ENCODE measurements at places on chromosomes 2 and 18.

- no peak for DNase-seq
Measured at GRCh38 chr2:1865716-1866234, 121.5 kb upstream of the PXDN start.

DNA sequence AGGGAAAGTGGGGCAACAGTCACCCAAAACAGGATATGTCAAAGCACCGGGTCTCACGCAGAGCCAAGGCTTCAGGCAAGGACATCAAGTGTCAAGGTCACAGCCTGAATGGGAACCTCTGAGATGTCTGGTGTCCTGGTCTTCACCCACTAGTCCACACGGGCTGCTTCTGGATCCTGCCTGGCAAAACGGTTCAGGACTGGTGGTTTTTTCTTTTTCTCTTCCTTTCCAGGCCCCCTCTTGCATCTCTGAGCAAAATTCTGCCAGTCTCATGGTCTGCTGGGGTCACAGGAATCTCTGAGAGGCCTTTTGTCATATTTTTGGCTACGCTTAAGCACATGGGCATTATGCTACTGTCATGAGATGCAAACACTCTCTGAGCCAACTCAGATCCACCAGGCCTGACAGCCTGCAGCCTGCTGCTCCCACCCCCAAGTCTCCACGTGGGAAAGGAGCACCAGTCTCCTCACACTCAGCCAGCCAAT, 518.2 kb upstream of the ZEB2 start:
- no peak for DNase-seq

- DNase-seq: no peak
Measured at GRCh38 chr2:191303140-191304005, 58.2 kb downstream of the MYO1B start.

DNA sequence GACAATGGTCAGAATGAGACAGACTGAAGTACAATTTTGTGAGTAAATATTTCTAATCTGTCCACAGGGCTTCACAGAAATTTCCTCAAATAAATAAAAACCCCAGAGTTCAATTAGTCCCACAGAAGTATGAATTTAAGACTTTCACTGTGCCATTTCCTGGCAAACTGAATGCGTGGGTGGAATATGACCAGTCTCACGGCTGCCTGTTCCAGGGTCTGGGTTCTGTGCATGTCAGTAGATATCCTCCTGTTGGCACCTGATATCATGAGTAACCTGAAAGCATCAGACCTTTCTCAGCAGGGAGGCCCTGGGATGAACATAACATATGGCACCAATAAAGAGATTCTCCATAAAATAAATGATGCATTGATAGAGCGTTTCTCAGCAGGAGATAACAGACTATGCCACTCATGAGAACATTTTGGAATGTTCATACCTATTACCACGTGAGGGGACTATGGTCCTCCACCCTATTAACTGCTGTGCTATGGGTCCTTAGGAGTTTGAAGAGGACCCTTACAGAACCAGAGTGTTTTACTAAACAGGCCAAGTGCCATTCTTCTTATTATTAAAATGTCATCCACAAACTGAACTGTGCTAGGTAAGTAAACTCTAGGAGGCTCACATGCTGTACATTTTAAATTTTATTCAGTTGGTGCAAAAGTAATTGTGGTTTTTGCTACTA, 10.6 kb upstream of the MALL start:
- DNase-seq: no peak

DNA sequence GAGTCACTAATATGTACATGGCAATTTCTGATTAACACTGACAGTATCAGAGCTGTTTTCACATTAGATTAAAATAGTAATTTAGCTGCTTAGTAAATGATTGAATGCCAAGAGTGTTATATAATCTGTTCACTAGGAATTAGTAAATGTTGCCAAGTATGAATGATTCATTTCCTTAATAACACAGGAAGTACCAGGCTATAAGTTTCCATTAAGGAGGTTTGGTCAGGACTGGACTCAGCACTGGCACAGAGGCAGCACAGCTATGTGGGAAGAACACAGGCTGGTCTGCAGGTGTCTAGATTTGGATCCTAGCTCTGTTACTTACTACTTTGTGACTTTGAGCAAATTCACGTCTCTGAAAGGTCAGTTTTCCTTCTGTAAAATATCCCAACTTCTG, 97.2 kb downstream of the TDRD15 start:
- no peak for DNase-seq

DNA sequence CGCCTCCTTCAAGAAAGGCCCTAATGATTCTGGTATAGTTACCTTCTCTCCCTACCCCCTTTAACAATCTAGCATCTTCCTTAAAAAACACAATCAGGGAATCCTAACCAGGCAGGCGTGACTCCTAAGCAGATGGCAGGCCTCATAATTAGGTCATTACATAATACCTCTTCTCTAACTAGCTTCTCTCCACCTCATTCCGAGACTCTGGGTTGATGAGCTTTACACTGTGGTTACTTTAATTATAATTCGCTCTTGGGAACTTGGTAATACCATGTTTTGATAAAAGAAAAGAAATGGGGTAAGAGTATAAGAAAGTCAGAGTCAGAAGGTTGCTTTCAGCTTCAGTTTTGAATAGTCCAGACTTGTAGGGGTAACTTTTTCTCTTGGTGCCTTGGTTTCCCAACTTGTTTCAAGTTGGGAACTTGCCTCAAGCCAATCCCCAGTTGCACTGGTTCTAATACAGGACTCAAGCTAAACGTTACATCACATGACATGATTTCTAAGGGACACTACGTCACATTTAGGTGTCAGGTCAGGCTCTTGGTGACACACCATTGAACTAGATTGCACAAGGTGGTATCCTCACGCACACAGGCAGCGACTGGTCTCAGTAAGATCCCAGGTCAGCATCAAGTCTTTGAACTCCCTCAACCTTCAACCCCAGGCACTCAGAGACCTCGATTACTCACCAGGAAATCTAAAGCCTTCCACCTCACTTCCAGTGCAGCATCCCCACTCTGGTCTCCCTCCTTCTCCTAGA, 59.2 kb downstream of the AAK1 start:
- DNase-seq: no peak

DNA sequence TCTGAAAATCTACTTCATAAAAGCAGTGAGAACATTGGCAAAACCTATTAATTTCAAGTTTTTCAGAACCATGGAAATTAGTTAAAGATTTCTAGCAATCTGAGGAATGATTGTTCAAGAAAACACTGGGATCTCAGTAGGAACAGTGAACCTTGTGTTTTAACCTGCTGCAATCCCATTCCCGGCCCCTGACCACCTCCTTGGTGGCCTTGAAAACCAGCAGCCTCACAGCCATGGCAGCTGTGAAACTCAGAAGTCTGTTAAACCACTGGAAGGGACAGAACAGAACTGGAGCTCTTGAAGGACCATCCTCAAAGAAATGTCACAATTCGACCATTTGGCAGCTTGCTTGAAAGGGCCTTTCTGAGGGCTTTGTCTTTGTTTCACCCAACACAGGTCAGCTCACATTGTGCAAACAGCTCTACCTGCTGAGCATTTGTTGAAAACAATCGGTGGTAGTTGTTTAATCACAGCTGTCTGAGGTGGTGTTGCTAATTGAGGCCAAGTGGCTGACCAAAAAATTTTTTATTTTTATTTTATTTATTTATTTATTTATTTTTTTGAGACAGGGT, 25.8 kb downstream of the NEDD4L start:
- DNase-seq: no peak

- DNase-seq: no peak
Measured at GRCh38 chr2:52500561-52500960, 1267.0 kb upstream of the CHAC2 start.

GRCh38 chr2:50401772-50402653, 629.9 kb downstream of the NRXN1 start:
- no peak for DNase-seq

DNA sequence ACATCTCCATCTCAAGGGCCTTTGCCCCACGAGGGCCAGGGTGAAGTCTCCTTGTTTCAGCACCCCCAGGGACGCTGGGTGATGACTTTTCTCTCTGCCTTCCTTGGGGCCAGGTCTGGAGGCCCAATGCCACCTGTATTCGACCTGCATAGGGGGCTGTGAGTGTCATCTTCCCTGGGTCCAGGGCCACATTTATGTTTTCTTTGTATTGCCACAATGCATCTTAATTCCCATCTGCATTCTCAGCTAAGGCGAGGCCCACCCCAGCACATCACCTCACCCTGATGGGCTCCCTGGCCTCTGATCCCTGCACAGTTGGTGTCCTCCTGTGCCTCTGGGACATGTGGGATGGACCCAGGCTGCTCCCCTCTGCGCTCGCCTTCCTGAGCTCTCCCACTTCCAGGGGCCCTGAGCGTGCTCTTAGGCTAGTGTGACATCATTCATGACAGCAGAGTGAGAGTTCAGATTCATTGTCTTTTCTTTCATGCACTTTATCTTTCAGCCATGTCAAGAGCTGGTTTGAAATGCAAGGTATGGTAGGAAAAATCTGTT, 122.0 kb upstream of the COPS8 start:
- no peak for DNase-seq

DNA sequence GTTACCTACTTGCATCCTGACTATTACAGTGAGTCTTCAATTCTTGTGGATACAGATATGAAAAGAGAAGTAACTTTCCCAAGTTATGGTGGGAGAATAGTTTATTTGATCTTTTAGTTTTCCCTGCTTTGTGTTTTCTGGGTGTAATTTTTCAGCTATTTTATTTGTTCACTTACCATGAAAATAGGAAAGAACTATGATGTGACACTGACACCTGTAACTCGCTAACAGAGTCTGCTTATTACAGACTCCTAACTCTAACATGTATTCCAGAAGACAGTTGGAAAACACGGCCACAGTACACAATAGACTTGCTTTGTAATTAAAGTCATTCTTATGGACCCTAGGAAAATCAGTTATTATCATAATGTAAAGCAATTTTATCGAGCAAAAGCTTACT, 323.2 kb downstream of the LRRTM1 start:
- no peak for DNase-seq
